Stimulated activated CD4-positive, alpha-beta T cell treated with anti-CD3 and anti-CD28 coated beads, TNF-alpha, amount 100 ng/mL, for 24 hours (primary cell): ENCODE measurements at places on chromosomes 12 and 14.

DNA sequence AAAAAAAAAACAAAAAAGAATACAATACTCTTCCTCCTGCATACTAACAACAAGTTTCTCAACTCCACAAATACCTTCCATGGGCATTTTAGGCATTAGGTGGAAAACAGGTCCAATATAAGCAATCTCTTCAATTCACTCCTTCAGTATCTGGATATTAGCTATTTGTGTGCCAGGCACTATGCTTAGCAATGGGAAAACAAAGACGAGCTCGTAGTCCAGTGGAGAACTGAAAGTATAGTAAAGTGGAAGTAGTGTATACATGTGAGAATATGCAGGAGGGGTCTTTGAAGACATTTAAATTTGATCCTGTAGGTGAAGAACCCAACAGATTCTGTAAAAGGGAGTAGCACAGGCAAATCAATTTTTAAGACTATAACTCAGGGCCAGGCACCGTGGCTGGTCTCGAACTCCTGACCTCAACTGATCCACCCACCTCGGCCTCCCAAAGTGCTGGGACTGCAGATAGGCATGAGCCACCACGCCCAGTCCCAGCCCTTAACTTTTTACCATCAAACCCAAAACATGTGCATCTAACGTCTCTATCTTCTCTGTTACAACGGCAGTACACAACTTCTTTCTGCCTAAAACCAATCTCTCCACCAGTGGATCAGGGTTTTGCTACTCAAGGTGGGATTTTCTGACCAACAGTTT is 10.6 kb downstream of the HECTD1 start:
- no peak for DNase-seq

- DNase-seq, result no peak
These were observed 42.1 kb downstream of the AK7 start for GRCh38 chr14:96434040-96434439.

DNA sequence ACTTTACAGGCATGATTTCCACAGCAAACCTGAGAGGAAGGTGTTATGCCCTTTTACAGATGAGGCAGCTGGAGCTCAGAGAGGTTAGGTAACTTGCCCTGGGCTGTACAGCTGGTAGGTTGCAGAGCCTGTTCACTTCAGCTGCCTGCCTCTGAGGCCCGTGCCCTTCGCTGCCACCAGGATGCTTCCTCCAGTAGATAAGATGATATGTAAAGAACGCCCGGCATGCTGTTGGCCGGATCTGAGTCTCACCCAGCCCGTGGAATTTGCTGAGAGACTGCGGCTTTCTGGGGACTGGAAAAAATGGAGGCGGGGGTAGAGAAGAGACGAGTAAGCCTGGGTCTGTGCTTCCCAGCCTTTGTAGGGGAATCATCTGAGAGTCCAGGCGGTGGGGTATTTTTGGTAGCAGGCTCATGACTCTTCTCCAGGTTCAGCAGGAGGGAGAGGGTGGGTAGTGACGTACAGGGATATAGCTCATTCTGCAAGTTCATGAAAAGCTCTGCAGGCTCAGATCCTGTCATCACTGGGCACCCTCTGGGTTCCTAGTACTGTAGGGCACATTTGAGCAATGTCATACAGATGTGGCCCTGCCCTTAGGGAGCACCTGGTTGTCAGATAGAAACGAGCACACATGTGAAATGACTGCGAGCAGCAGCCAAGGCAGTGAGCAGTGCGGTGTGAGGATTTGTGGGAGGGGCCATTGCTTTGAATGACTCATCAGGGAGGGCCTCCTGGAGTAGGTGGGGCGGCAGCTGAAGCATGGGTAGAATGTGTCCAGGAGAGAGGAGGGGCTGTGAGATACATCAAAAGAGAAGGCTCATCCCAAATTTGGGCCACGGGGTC is 159.4 kb downstream of the TSPAN9 start:
- DNase-seq, result no peak

GRCh38 chr12:118312578-118312977 is 60.1 kb downstream of the TAOK3 start:
- no peak for DNase-seq

- DNase-seq, result no peak
These were observed 298.6 kb upstream of the NOVA1 start for GRCh38 chr14:26896447-26896846.

DNA sequence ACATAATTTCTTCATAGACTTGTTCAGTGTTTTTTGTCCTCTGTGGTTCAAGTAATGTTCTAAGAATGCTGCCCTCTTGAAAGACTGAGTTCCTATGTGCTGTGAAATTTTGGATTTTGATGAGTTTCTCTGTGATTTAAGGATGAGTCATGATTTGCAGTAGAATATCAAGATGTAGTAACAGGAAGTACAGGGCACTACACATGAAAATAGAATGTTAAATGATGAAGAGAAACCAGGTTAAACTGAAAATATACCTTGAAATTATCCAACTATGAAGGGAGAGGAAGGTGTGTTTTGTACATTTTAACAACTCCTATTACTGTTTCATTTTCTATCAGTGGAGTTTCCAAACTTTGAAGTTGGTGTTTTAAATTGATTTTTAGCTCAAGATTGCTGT is 4.8 kb downstream of the ELK3 start:
- no peak for DNase-seq

- no peak for DNase-seq
These were observed at the start of gene OR4E1 for GRCh38 chr14:21673718-21674117. TSS of gene OR4E1 (minus strand) at chr14:21673818. CDS start at chr14:21670935, 2,883 bp downstream.

GRCh38 chr12:25254271-25254880 is 3.6 kb upstream of the KRAS start:
- DNase-seq, result no peak

DNA sequence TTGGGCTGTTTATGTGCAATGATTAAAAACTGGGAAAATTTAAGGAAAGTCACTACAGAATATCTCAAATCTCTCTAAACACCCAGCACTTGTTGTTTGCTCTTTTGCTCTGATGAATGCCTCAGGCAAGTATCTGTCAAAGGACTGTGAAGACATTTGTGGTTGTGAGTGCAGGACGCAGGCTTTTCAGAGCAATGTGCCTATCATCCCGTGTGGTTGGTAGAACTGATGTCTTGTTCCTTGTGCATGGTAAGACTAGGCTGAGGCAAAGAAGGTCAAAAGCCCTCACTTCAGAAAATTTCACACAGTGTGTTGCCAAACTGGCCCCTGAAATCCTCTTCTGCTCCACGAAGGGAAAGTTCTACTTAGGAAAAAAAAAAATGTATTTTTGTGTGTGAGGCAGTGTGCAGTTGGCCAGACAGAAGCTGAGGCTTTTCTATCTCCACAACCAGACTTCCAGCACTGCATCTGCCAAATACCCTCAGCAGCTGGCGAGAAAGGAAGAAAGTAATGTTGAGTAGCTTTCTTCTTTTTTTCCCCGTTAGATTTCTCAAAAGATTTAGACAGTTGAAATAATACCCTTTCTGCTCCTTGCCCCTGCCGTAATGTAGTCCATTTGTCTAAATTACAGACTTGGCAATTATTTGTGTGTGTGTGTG is 1103.1 kb downstream of the VRK1 start:
- DNase-seq, result no peak

DNA sequence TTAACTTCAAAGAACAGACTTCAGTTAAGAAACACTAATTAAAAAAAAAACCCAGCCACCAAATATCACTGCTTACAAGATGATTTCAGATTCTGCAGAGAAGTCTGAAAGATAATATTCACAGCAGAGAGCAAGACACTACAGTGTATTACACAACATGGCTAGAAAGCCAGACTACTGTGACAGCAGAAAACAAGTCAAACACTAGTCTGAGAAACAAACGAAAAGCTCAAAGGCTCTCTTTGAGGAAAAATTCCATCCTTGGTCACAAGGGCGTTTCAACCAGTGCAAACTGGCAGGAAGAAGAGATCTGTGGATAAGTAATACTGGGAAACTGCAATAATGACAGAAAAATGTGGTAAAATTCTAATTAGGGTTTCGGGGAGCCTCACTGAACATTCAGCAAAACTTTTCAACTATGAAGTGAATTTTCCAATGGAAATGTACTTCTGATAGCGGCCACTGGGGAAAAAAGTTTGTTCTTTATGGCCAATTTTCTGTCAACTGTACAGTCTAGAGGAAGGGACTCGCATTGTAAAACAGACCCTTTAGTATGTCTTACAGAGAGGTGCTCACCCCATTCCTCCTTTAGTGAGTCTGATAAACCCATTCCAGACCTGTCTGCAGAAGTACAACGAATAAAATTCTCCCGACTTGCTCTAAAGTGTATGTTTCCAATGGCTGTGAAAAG is 50.4 kb downstream of the ACADS start:
- DNase-seq, result no peak

GRCh38 chr14:52485350-52485960 is 66.8 kb downstream of the TXNDC16 start:
- no peak for DNase-seq

- no peak for DNase-seq
These were observed 2.5 kb downstream of the ARHGAP9 start for GRCh38 chr12:57476993-57477709.
